ENCODE measurements at places on chromosomes 6 and 20. TPM values are rescaled to one million over a fixed set of nuclear protein-coding genes. Genes with fewer than 3 reads are reported as not detected.

DNA sequence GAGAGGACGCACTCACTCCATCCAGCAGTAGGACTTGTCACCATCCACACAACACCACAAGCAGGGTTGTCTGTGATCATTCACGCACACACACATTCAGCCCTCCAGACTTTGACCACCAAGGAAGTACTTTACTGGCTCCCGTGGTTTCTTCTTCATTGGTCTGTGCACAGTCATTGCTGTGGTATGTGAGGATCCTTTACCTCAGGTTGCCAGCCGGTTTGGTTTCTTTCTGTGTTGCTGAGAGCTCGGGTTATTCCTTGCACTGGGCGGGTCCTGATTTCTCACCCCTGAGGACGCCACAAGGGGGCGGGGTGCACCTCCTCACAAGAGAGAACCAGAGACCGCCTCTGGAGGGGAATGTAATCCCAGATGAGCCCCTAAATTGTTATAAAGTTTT, 11.2 kb downstream of the SLC35A1 start:
- H3K36me3 ChIP-seq = no peaks in the 10 kb centered on the region
- H3K27ac ChIP-seq = no peak overlapping the region
- no peak overlapping the region for H3K4me3 ChIP-seq
- H3K4me1 ChIP-seq = no peaks in the 10 kb centered on the region
- no peaks in the 10 kb centered on the region for H3K27me3 ChIP-seq

DNA sequence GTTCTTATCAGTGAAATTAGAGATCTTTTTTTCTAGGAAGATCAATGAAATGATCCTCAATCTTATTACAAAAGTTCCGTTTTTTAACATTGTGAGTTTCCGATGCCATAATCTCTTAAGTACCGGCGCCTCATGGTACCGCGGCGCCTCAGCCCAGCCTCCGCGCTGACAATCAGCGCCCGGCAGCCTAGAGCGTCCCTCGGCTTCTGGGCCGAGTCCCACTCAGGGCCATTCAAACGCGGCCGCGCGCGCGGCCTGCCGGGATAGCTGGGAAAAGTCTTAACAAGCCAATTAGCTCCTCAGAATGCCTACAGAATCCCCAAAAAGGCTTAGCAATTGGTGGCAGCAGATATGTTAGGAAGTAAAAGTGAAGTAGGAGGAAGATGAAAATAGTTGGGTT, 204.8 kb downstream of the ADGB start:
- H3K4me3 ChIP-seq = no peak overlapping the region
- no peaks in the 10 kb centered on the region for H3K27me3 ChIP-seq
- no peaks in the 10 kb centered on the region for H3K36me3 ChIP-seq
- H3K4me1 ChIP-seq = no peaks in the 10 kb centered on the region
- DNase-seq = no peak

DNA sequence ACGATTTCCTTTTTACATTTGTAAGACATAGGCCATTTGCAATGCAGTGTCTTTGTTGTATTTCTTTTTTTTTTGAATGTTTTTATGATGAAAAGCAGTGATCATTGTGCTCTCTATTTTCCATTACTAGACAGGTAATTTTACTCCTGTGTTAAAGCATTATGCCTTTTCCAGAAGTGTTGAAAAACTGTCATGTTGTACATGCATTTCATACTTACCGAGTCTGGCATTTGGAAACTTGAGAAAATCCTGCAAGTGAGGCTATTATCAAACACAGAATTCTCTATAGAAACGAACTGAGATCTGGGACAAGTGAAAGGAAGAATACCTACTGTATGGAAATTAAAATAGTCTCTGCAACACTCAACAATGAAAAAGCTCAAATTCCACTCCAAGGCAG, 78.6 kb upstream of the CNR1 start:
- no peaks in the 10 kb centered on the region for H3K36me3 ChIP-seq
- H3K27ac ChIP-seq = no peak overlapping the region
- no peaks in the 10 kb centered on the region for H3K4me1 ChIP-seq

ISM1 gene
- total RNA-seq = 1.6 TPM

- no peak for DNase-seq
- H3K4me3 ChIP-seq = no peak overlapping the region
- no peaks in the 10 kb centered on the region for H3K36me3 ChIP-seq
- peaks cover 20% of the 10 kb centered on the region for H3K4me1 ChIP-seq
These were observed 232.5 kb upstream of the TAB2 start for GRCh38 chr6:149084808-149085556.

GRCh38 chr6:130421585-130421984, 55.8 kb downstream of the TMEM200A start:
- no peak overlapping the region for H3K27ac ChIP-seq
- DNase-seq = no peak
- no peaks in the 10 kb centered on the region for H3K4me1 ChIP-seq
- no peaks in the 10 kb centered on the region for H3K36me3 ChIP-seq
- H3K27me3 ChIP-seq = no peaks in the 10 kb centered on the region

CDSN gene
- total RNA-seq = not detected

- no peaks in the 10 kb centered on the region for H3K36me3 ChIP-seq
- peaks cover 26% of the 10 kb centered on the region for H3K4me1 ChIP-seq
- H3K4me3 ChIP-seq = no peak overlapping the region
These were observed 51.0 kb downstream of the CPXM1 start for GRCh38 chr20:2749343-2749950.

- DNase-seq = no peak
- H3K27me3 ChIP-seq = no peaks in the 10 kb centered on the region
- no peak overlapping the region for H3K27ac ChIP-seq
- H3K4me3 ChIP-seq = no peak overlapping the region
These were observed 37.0 kb downstream of the BCKDHB start for GRCh38 chr6:80143419-80143937.

DNA sequence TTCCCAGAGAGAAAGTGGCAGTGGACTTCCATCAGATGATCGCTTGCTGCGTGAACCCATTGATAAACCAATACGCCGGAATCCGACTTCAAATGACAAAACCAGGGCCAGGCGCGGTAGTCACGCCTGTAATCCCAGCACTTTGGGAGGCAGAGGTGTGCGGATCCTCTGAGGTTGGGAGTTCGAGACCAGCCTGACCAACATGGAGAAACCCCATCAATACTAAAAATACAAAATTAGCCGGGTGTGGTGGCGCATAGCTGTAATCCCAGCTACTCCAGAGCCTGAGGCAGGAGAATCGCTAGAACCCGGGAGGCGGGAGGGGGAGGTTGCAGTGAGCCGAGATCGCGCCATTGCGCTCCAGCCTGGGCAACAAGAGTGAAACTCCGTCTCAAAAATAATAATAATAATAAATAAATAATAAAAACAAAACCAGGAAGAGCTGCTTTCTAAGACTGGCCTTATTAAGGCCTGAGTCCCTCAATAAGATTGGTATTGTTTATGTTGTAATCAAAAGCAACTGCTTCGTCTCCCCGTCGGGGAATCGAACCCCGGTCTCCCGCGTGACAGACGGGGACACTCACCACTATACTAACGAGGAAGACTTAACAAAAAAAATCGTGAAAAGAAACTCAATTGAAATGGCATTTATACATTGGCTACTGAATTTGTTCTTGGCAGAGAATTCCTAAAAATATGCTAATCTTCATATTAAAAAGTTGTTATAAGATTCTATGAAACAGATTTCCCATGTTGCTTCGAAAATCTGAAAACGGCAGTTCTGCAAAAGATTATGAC, 110.2 kb upstream of the ZNF184 start:
- H3K36me3 ChIP-seq = no peaks in the 10 kb centered on the region
- no peak overlapping the region for H3K27ac ChIP-seq
- H3K27me3 ChIP-seq = peaks cover 25% of the 10 kb centered on the region

DNA sequence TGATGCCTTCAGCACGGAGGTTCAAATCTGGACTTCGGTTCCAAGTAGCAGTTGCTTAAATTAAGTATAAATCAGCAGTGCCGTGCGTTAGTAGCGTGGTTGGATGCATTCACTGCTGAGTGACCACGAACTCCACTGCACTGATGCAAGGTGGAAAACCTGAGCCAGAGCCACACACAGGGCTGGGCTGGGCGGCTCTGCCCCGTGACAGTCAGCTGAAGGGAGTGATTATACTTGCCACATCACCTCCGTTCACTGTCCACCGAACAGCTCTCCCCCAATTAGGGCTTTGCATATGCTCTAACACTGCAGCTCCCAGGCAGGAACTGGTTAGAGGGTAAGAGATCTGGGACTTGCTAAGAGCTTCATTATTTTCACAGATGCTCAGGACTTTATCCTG, 22.2 kb downstream of the PPP1R3G start:
- H3K4me1 ChIP-seq = no peaks in the 10 kb centered on the region
- H3K4me3 ChIP-seq = no peak overlapping the region
- no peaks in the 10 kb centered on the region for H3K27me3 ChIP-seq
- H3K27ac ChIP-seq = no peak overlapping the region
- no peak for DNase-seq

DNA sequence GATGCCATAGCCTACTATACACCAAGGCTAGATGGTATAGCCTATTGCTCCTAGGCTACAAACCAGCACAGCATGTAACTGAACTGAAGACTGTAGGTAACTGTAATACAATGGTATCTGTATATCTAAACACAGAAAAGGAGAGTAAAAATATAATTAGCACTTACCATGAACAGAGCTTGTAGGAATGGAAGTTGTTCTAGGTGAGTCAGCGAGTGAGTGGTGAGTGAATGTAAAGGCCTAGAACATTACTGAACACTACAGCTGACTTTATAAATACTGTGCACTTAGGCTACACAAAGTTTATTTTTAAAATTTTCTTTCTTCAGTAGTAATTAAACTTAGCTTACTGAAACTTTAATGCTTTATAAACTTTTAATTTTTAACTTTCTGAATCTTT, 129.5 kb downstream of the BTBD9 start:
- no peak for DNase-seq
- H3K27me3 ChIP-seq = no peaks in the 10 kb centered on the region
- no peak overlapping the region for H3K27ac ChIP-seq
- no peaks in the 10 kb centered on the region for H3K4me1 ChIP-seq
- H3K4me3 ChIP-seq = no peak overlapping the region

COL11A2 gene
- total RNA-seq = 1.1 TPM

DNA sequence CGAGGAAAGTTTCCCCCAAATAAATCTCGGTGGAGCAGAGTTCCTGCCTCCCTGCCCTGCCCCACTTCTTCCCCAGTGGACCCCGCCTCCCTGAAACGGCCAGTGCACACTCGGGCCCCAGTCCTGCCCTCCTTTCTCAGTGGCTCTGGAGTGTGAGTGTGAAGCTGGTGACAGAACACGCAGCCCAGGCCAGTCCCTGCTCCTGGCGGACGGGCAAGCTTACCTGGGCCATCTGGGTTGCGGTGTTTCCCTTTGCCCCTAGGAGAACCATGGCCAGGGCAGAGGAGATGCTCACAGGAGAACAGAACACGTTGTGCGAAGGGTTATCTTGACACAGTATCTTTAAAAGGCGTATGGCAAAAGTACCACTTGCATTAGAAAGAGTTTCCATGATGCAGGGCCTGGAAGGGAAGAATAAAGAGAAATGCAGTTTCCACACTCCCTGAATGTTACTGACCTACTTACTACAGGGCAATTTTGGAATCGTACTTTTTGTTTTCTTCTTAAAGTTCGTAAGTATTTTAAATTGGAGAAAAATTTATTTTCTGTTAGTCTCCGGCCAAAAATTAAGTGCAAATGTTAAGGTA, 2.8 kb downstream of the SERPINB9 start:
- peaks cover 27% of the 10 kb centered on the region for H3K36me3 ChIP-seq
- H3K27me3 ChIP-seq = no peaks in the 10 kb centered on the region
- peak overlapping the region; percentile 95 for H3K4me3 ChIP-seq
- no peak for DNase-seq
- H3K4me1 ChIP-seq = peaks cover 57% of the 10 kb centered on the region

DNA sequence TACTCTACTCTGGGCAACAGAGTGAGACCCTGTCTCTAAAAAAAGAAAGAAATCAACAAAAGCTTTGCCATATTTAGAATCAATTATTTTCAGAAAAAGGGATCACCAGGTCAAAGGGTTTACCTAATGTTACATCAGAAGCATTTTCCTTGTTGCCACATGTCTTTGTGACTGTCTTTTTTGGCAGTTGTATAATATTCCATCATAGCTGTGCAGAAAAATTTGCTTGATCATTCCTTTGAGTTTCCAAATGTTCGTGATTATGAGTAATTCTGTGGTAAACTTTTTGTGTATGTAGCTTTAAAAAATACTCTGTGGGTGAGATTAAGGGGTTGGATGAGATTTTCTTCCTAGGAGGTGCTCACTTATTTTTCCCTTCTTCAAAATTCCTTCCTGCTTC, 26.4 kb downstream of the PNPLA1 start:
- H3K27ac ChIP-seq = no peak overlapping the region
- H3K4me3 ChIP-seq = no peak overlapping the region
- no peaks in the 10 kb centered on the region for H3K4me1 ChIP-seq
- H3K27me3 ChIP-seq = peaks cover 3% of the 10 kb centered on the region

GRCh38 chr6:23106951-23107350, 537.6 kb downstream of the HDGFL1 start:
- no peak for DNase-seq
- no peaks in the 10 kb centered on the region for H3K4me1 ChIP-seq
- no peaks in the 10 kb centered on the region for H3K27me3 ChIP-seq
- H3K36me3 ChIP-seq = no peaks in the 10 kb centered on the region
- H3K27ac ChIP-seq = no peak overlapping the region

PTP4A1 gene
- total RNA-seq = 92.3 TPM

C6orf47 gene
- 20.0 TPM for total RNA-seq
